Ovary (tissue), 10 donors: ENCODE measurements at places on chromosomes 1 and 21. TPM values are rescaled to one million over a fixed set of nuclear protein-coding genes. Genes with fewer than 3 reads are reported as not detected.
A peak's percentile ranks its signal among the peaks of the same experiment; 100 is the strongest.

GRCh38 chr1:244139655-244140054 lies 88.6 kb downstream of the ZBTB18 start:
- no peaks in the 10 kb centered on the region for H3K4me1 ChIP-seq
- H3K4me3 ChIP-seq = no peak overlapping the region
- no peak overlapping the region for H3K27ac ChIP-seq

- H3K4me3 ChIP-seq = no peak overlapping the region
- no peak overlapping the region for H3K27ac ChIP-seq
- H3K36me3 ChIP-seq = no peaks in the 10 kb centered on the region
Measured at GRCh38 chr1:210217482-210217881, 15.1 kb upstream of the SERTAD4 start.

GRCh38 chr1:29077155-29077554 lies 46.5 kb downstream of the TMEM200B start:
- no peaks in the 10 kb centered on the region for H3K36me3 ChIP-seq
- no peaks in the 10 kb centered on the region for H3K27me3 ChIP-seq
- no peaks in the 10 kb centered on the region for H3K4me1 ChIP-seq

DNA sequence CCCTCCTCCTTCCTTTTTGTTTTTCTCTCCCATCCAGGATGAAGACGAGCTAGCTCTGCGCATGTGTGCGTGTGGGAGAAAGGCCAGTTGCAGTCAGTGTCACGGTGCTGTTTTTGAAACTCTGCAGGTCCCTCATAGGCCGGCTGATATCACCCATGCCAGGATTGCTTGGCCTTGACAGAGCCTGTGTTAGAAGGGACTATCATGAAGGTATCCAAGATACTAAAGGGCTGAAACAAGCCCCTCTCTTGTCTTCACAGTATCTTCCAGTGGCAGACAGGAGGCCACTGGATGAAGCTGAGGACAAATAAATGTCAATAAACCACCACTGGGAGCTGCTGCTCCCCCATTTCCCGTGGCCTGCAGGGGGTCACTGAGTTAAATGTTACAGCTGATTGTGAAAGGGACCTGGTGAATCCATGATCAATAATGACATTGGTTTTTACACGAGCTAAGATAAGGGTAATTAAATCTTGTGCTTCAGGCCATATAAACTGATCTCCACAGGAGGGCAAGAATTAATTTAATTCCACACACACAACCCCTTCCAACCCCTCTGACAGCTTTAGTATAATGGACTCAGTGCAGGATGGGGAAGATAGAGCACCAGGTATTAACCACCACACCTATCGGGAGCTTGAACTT lies 64.6 kb upstream of the TARBP1 start:
- peaks cover 25% of the 10 kb centered on the region for H3K4me1 ChIP-seq
- no peaks in the 10 kb centered on the region for H3K36me3 ChIP-seq
- peak; percentile 73 for DNase-seq
- no peaks in the 10 kb centered on the region for H3K27me3 ChIP-seq

- no peaks in the 10 kb centered on the region for H3K36me3 ChIP-seq
- no peak overlapping the region for H3K27ac ChIP-seq
- DNase-seq = no peak
- H3K4me3 ChIP-seq = no peak overlapping the region
- H3K27me3 ChIP-seq = no peaks in the 10 kb centered on the region
Measured at GRCh38 chr1:81472387-81472786, 328.3 kb upstream of the ADGRL2 start.

GRCh38 chr1:108961752-108962486 lies 1.4 kb downstream of the CLCC1 start:
- no peaks in the 10 kb centered on the region for H3K27me3 ChIP-seq
- H3K4me1 ChIP-seq = peaks cover 8% of the 10 kb centered on the region
- H3K4me3 ChIP-seq = peak overlapping the region; percentile 74
- H3K27ac ChIP-seq = peak overlapping the region; percentile 97
- no peak for DNase-seq
- no peaks in the 10 kb centered on the region for H3K36me3 ChIP-seq

GRCh38 chr1:17717594-17718535 lies 37.3 kb upstream of the ACTL8 start:
- no peaks in the 10 kb centered on the region for H3K36me3 ChIP-seq
- DNase-seq = no peak
- H3K27ac ChIP-seq = no peak overlapping the region
- no peaks in the 10 kb centered on the region for H3K4me1 ChIP-seq

- no peaks in the 10 kb centered on the region for H3K36me3 ChIP-seq
- no peak overlapping the region for H3K27ac ChIP-seq
- DNase-seq = no peak
- no peak overlapping the region for H3K4me3 ChIP-seq
Measured at GRCh38 chr1:157390651-157391050, 161.7 kb downstream of the FCRL5 start.

DNA sequence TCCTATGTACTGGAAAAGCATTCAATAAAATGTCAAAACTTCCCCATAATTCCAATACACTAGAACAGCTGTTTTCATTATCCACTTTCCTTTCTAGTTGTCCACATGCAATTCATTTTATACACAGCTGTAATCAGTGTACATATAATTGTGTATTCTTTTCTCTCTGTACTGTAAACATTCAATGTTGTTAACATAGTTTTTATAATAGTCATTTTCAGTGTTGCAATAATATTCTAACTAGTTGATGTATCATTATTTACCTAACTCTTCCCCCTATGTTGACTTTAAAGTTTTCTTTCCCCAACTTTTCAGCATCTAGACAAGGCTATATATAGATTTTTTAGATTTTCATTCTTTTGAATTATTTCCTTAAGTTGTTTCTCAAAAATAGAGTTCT lies 44.4 kb downstream of the DIPK1A start:
- no peak for DNase-seq
- no peaks in the 10 kb centered on the region for H3K27me3 ChIP-seq
- H3K4me1 ChIP-seq = no peaks in the 10 kb centered on the region

DNA sequence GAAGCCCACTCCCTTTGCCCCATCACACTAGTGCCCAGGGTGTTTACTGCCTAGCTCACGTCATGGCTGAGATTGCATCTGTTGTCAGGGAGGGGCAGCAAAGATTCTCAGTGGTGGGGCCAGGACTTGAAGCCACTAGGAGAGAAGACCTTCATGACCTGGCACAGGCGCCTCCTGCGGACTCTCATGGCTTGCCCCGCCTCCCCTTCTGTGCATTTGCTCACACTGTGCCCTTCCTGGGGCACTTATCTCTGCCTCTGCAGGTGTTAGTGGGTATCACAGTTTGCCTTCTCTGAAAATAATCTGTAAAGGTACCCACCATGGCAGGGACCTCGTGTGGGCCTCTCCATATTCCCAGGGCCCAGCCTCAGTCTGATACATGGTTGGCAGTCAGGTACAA lies 20.1 kb downstream of the PTPRU start:
- H3K27ac ChIP-seq = no peak overlapping the region
- no peaks in the 10 kb centered on the region for H3K27me3 ChIP-seq
- no peak for DNase-seq
- no peaks in the 10 kb centered on the region for H3K36me3 ChIP-seq
- peaks cover 14% of the 10 kb centered on the region for H3K4me1 ChIP-seq

The IQCC gene
- 3.6 TPM for total RNA-seq

The PTGFR gene
- total RNA-seq = 6.3 TPM

The LPAR3 gene
- total RNA-seq = 4.0 TPM

The FCRL6 gene
- 0.48 TPM for total RNA-seq

The PKLR gene
- not detected for total RNA-seq
